Aorta (tissue), 5 donors: ENCODE measurements at places on chromosomes 6 and 20.

DNA sequence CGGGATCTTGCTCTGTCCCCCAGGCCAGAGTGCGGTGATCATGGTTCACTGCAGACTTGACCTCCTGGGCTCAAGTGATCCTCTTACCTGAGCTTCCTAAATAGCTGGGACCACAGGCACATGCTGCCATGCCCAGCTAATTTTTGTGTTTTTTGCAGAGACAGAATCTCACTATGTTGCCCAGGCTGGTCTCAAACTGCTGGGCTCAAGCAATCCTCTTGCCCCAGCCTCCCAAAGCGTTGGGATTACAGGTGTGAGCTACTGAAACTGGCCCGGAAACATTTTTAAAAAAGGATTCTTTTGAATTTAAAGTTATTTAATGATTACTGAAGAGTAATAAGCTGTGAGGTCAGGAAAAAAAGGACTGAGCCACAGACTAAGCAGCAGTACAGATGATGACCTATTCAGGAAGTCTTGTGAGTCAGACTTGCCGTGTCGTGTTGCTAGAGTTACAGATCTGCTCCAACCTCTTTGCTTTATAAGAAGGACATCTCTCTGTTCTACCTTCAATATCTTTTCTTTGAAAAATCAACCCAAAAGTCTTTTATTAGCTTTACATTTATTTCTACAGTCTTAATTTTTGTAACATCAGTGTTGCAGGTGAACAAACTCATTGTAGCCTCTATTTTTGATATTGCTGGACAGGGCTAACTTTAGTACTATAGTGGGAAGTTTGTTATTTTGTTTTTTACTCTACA is 108.7 kb downstream of the NCOA3 start:
- no peaks in the 10 kb centered on the region for H3K36me3 ChIP-seq
- H3K27ac ChIP-seq: no peak overlapping the region
- no peaks in the 10 kb centered on the region for H3K4me1 ChIP-seq
- no peak for DNase-seq
- H3K4me3 ChIP-seq: no peak overlapping the region
- no peaks in the 10 kb centered on the region for H3K27me3 ChIP-seq

DNA sequence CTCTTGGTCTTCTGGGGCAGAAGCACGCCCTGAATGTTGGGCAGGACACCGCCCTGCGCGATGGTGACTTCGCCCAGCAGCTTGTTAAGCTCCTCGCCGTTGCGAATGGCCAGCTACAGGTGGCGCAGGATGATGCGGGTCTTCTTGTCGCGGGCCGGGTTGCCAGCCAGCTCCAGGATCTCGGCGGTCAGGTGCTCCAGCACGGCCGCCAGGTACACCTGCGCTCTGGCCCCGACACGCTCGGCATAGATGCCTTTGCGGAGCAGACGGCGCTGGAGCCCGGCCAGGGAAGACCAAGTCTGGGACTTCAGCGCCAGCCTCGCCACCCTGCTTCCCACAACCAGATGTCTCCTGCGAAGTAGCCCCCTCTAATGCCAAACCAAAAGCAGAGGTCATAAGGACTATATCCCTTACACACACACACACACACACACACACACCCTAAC is 8.0 kb upstream of the SLC17A3 start:
- DNase-seq: peak; percentile 45
- H3K4me3 ChIP-seq: no peak overlapping the region
- no peaks in the 10 kb centered on the region for H3K4me1 ChIP-seq
- no peak overlapping the region for H3K27ac ChIP-seq

GRCh38 chr20:64114356-64114971 is 7.1 kb upstream of the NPBWR2 start:
- peak; percentile 66 for DNase-seq
- H3K36me3 ChIP-seq: no peaks in the 10 kb centered on the region
- no peak overlapping the region for H3K4me3 ChIP-seq
- no peaks in the 10 kb centered on the region for H3K4me1 ChIP-seq

DNA sequence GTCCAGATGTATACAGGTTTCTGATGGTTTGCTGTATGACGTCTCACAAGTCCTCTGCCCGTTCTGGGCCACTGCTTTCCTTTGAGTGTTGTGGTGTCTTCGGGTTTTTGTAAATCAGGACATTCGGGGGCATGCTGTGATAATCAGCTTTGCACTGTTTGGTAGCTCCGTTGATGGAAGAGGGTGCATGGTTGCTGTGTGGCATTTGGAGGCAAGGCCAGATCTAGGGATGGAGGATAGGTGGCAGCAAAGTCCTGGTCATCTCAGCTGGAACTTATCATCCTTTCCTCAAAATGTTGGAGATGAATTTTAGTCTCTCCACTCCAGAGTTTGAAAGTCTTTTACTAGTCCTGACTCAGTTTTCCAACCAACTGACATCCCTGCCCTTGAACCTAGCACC is 91.0 kb downstream of the SCP2D1 start:
- no peaks in the 10 kb centered on the region for H3K27me3 ChIP-seq
- H3K36me3 ChIP-seq: no peaks in the 10 kb centered on the region
- H3K4me1 ChIP-seq: no peaks in the 10 kb centered on the region

- H3K36me3 ChIP-seq: no peaks in the 10 kb centered on the region
- no peak overlapping the region for H3K27ac ChIP-seq
- H3K4me1 ChIP-seq: no peaks in the 10 kb centered on the region
- H3K27me3 ChIP-seq: no peaks in the 10 kb centered on the region
These were observed 8.7 kb upstream of the ZMYND8 start for GRCh38 chr20:47365023-47365764.

GRCh38 chr20:35887393-35888064 is 66.8 kb downstream of the SCAND1 start:
- no peaks in the 10 kb centered on the region for H3K27me3 ChIP-seq
- no peak for DNase-seq
- H3K36me3 ChIP-seq: no peaks in the 10 kb centered on the region
- H3K4me1 ChIP-seq: no peaks in the 10 kb centered on the region
- no peak overlapping the region for H3K27ac ChIP-seq
- no peak overlapping the region for H3K4me3 ChIP-seq

- H3K4me3 ChIP-seq: no peak overlapping the region
- H3K27ac ChIP-seq: no peak overlapping the region
- H3K36me3 ChIP-seq: no peaks in the 10 kb centered on the region
- no peak for DNase-seq
- no peaks in the 10 kb centered on the region for H3K27me3 ChIP-seq
- H3K4me1 ChIP-seq: no peaks in the 10 kb centered on the region
These were observed 3.7 kb upstream of the MAP3K5 start for GRCh38 chr6:136795996-136796395.

- no peak overlapping the region for H3K27ac ChIP-seq
- H3K36me3 ChIP-seq: peaks cover 6% of the 10 kb centered on the region
- no peak overlapping the region for H3K4me3 ChIP-seq
These were observed 26.0 kb downstream of the FAM229B start for GRCh38 chr6:112113431-112113830.

DNA sequence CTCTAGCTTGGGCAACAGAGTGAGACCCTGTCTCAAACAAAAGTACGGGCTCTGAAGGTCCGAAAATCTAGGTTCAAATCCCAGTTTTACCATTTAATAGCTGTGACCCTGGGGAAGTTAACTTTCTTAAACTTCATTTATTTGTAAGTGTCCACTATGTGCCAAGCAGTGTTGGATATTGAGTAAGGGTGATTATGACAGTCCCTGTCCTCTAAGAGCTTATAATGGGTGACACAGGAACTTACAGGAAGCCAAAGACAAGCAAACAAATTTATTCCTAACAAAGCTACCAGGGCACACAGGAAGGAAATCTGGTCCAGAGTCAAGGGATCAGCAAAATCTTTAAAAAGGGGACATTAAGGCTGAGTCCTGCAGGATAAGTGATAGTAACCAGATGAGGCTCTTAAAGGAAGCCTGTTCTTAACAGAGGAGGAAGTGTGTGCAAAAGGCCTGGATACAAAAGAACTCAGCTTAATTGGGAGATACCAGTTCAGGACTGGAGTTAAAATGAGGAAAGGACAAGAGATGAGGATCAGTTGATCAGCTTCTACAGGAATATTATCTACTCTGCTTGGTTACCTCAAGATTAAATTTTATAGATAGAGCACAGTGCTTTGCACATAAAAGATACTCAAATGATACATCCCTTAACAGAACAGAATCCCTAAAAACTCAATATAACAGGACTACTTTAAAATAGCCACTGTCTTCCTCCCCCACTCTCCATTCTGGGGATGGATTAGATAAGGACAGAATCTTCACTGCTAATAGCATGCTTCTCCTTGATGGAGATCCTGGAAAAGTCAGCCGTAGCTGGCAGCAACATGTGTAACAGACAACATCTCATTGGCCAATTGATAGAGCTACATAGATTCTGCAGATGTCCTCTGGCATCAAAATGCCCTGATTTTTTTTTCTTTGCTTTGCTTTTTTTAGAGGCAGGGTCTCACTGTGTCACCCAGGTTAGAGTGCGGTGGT is 6.1 kb downstream of the SNX3 start:
- H3K4me3 ChIP-seq: no peak overlapping the region
- peaks cover 2% of the 10 kb centered on the region for H3K4me1 ChIP-seq
- H3K27ac ChIP-seq: no peak overlapping the region
- DNase-seq: no peak

- H3K4me1 ChIP-seq: no peaks in the 10 kb centered on the region
- DNase-seq: no peak
- no peaks in the 10 kb centered on the region for H3K36me3 ChIP-seq
- peak overlapping the region; percentile 74 for H3K4me3 ChIP-seq
These were observed 1.2 kb downstream of the SERPINB6 start for GRCh38 chr6:2970034-2970685.

DNA sequence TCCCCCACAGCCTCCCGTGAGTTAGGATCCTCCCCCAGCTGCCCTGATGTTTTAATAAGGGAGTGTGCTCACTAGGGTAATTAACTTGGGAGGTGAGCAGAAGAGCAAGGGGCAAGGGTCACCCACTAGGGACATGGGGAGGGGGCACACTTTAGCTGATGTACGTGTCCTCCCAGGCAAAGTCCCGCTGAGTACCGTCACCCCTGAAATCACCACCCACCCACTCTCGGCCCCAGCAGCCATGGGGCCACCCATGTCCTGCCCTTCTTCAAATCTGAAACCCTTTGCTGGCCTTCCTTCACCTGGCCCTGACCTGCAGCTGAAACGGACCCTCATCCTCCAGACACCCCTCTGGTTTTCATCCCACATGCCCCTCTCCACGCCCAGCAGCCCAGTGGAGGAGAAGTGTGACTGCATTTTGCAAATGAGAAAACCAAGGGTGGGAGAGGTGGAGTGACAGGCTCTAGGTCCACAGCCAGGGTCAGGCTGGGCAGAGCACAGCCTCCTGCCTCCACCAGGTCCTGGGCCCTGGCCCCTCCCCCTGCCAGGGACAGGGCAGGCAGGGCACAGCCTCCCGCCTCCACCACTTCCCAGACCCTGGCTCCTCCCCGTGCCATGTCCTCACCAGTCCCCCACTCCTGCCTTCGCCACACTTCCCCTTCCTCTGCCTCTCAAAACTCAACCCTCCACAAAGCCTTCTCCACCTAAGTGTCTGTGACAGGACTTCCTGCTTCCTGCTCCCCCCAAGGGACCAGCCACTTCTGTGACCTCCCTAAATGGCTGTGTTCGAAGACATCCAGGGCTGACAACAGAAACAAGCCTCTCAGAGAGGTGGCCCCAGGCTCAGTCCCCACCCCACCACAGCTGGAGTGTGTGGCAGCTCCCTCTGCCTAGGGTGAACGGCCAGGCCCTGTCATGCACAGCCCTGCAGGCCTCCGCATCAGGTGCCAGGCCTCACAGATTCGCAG is 15.1 kb downstream of the ACSS1 start:
- no peak overlapping the region for H3K4me3 ChIP-seq
- H3K27me3 ChIP-seq: no peaks in the 10 kb centered on the region
- H3K36me3 ChIP-seq: no peaks in the 10 kb centered on the region
- H3K27ac ChIP-seq: no peak overlapping the region
- H3K4me1 ChIP-seq: peaks cover 5% of the 10 kb centered on the region

DNA sequence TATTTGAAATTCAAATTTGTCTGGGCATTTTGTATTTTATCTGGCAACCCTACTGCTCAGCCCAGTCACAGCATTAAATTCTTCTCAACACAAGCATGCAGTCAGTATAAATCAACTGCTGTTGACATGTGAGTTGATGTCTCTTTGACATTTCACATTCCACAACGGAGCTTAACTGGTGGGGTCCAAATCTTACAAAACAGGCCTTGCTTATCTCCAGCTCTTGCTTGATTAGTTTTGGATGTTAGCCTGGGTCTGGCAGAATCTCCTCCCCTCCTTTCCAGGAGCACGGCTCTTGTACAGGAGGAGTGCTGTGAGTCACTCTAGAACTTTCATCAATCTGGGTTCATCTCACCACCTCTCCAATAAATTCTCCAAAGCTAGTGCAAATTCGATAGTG is 80.8 kb upstream of the PHACTR1 start:
- H3K4me1 ChIP-seq: no peaks in the 10 kb centered on the region
- no peaks in the 10 kb centered on the region for H3K27me3 ChIP-seq
- no peak for DNase-seq
- no peak overlapping the region for H3K27ac ChIP-seq

DNA sequence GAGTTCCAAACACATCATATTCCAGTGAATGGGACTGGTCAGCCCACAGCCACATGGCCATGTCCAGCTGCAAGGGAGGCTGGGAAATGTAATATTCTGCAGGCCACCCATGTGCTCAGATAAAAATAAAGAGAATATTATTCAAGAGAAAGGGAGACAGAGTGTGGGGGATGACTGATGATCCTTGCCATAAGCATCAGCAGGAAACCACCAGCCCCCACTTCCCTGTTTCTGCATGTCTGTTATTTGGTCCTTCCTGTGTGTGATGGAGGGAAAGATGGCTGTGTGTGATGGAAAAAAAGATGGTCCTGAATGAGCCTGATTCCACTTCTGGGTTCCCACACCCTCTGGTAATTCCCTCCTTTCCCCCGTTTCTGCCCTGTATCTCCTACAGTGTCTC is 13.1 kb upstream of the RSPO4 start:
- no peak overlapping the region for H3K27ac ChIP-seq
- no peaks in the 10 kb centered on the region for H3K4me1 ChIP-seq
- H3K4me3 ChIP-seq: no peak overlapping the region
- H3K27me3 ChIP-seq: no peaks in the 10 kb centered on the region
- no peak for DNase-seq

- no peak overlapping the region for H3K4me3 ChIP-seq
- no peaks in the 10 kb centered on the region for H3K36me3 ChIP-seq
- no peak for DNase-seq
These were observed 1.7 kb downstream of the RSPO3 start for GRCh38 chr6:127120023-127120786.

DNA sequence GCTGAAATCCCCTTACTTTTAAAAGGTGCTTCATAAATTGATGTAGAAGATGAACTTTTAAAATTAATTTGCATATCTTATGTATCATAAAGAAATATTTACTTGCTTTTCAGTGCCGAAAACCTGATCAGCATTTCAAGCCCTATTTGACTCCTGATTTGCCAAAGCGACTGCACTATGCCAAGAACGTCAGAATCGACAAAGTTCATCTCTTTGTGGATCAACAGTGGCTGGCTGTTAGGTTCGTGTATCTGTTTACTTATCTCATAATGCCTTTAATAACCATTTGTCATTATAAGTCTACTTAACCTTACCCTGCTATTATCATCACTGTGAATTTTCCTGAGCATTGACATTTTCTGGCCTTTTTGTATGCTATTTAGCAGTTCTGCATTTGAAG is 7.8 kb downstream of the OR2A4 start:
- no peaks in the 10 kb centered on the region for H3K36me3 ChIP-seq
- no peaks in the 10 kb centered on the region for H3K4me1 ChIP-seq
- DNase-seq: no peak
- no peaks in the 10 kb centered on the region for H3K27me3 ChIP-seq
- no peak overlapping the region for H3K27ac ChIP-seq

GRCh38 chr20:59680148-59680650 is 75.9 kb downstream of the PHACTR3 start:
- no peak overlapping the region for H3K4me3 ChIP-seq
- no peaks in the 10 kb centered on the region for H3K36me3 ChIP-seq
- H3K27me3 ChIP-seq: no peaks in the 10 kb centered on the region

- H3K36me3 ChIP-seq: no peaks in the 10 kb centered on the region
- DNase-seq: no peak
- H3K4me3 ChIP-seq: no peak overlapping the region
- no peak overlapping the region for H3K27ac ChIP-seq
- H3K27me3 ChIP-seq: no peaks in the 10 kb centered on the region
These were observed 18.3 kb upstream of the CITED2 start for GRCh38 chr6:139392794-139393193.
